Fibroblast of mammary gland (primary cell): ENCODE measurements at places on chromosomes 3 and 15.

DNA sequence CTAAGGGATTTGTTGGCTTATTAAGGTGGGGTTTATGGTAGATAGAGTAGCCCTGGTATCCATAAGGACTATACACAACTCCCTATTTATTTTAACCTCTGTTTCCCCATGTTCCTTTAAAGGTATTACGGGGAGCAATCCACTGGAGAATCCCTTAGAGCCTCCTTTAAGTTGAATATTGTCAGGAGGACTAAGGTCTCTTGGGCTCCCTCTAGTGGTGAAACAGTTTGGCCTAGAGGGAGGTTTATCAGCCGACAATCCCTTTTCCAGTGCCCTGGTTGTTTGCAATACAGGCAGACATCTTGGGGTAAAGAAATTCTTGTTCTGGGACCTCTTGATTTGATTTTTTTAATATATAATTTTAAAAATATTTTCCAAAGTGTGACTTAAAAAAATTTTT lies 12.9 kb downstream of the OPA1 start:
- DNase-seq = peak; percentile 71

GRCh38 chr15:33913459-33913858 lies 54.8 kb upstream of the CHRM5 start:
- peak; percentile 63 for DNase-seq

DNA sequence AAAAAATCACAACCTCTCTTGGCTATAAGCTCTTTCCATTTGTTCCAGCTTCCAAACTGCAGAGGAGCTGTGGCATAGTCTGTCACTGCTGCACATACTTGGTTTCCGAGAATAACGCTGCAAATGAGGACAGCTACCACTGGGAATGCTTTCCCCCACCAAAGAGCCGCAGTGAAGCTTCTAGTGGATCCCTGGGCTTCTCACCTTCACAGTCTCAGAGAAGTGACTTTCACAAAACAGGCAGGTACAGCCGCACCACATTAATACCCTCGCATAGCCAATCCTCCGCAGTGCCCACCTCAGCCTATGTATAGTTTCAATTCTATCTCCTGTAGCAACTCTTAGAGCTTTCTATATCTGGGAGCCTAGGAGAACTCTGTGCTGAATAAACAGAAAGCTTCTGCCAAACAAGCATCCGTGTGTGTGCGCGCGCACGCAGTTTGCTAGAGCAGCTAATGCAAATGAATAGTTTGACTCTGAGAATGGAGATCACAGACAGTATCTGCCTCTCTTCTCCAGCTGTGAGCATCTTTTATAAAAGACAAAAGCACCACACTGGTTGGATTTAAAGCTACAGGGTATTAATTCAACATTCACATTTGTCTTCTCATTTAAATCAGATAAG lies 81.9 kb upstream of the PLXND1 start:
- peak; percentile 49 for DNase-seq

DNA sequence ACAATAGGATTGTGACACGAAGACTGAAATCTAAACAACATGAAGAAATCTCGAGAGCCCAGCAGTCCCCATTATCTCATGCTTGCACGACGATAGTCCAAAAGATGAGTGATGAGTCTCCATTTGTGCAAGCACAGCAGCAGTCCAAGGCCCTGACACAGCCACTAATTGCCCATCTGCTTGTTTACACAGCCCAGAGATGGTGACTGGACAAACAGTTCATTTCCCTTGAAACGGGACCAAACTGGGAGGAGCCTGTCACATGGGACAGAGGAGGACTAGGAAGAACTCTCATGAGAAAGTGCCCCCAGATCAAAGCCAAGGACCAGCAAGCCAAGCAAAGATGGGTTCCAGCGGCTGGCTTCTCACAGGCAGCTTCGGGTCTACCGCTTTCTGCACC lies 121.0 kb downstream of the GREM1 start:
- peak; percentile 98 for DNase-seq

- no peak for DNase-seq
These were observed 18.3 kb upstream of the MYH15 start for GRCh38 chr3:108528459-108529252.

DNA sequence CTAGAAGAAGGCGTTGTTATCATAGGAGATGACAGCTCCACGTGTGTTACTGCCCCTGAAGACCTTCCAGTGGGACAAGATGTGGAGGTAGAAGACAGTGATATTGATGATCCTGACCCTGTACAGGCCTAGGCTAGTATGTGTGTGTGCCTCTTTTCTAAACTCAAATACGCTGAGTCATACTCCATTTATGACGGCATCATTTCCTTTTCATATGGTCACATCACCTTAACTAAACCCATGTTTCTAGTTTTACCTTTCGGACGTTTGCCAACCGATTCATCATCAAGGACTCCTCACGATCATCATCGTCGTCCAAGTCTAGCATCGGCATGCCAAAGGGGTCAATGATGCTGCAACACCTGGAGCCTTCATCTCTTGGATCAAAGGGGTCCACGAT lies 149.0 kb downstream of the CBLB start:
- no peak for DNase-seq

- no peak for DNase-seq
These were observed 44.4 kb downstream of the MFN1 start for GRCh38 chr3:179391906-179392305.

DNA sequence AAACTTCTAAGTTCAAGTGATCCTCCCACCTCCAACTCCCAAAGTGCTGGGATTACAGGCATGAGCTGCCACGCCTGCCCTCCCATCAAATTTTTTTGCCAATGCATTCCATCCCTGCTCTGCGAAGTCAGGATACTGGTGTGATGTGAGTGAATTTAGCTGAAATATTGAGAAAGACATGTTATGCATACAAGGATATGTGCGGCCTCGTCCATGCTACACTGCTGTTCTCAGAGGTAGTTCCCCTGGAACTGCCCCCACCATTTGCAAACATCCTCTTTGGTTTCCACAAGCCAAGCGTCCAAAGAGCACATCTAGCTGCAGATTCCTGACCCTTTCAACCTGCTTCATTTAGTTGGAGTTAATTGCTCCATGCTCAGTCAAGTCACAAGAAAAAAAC lies 36.5 kb upstream of the BCL2A1 start:
- DNase-seq = no peak

GRCh38 chr3:144317961-144318360 lies 346.3 kb downstream of the DIPK2A start:
- no peak for DNase-seq
